ENCODE measurements at places on chromosomes 6 and 20. TPM values are rescaled to one million over a fixed set of nuclear protein-coding genes. Genes with fewer than 3 reads are reported as not detected.

Gene CAPN11
- 0.34 TPM for total RNA-seq

Gene GMEB2
- total RNA-seq, result 18.1 TPM

Gene TNFRSF6B
- total RNA-seq, result 7.2 TPM

Gene ELMO2
- total RNA-seq, result 23.3 TPM

Gene HLA-DRA
- total RNA-seq, result 285 TPM

Gene NFS1
- 105 TPM for total RNA-seq

Gene DAAM2
- total RNA-seq, result 8.3 TPM

Gene CRISP3
- not detected for total RNA-seq

Gene ELOVL2
- 0.24 TPM for total RNA-seq

Gene SYNCRIP
- total RNA-seq, result 78.1 TPM

Gene C6orf58
- not detected for total RNA-seq

Gene SNX21
- 89.5 TPM for total RNA-seq

Gene ASIP
- total RNA-seq, result not detected

Gene PABPC1L
- 75.0 TPM for total RNA-seq

Gene SRSF12
- total RNA-seq, result 0.05 TPM

Gene GDAP1L1
- total RNA-seq, result 0.48 TPM
